Endothelial cell of umbilical vein (primary cell): ENCODE measurements at places on chromosomes 7 and 10.
A peak's percentile ranks its signal among the peaks of the same experiment; 100 is the strongest.

- no peak overlapping the region for H3K4me3 ChIP-seq
- H3K27me3 ChIP-seq, result no peaks in the 10 kb centered on the region
- DNase-seq, result no peak
- H3K4me1 ChIP-seq, result no peaks in the 10 kb centered on the region
- no peak overlapping the region for H3K27ac ChIP-seq
Measured at GRCh38 chr10:75764974-75765788, 333.8 kb downstream of the LRMDA start.

- DNase-seq, result no peak
- no peaks in the 10 kb centered on the region for H3K4me1 ChIP-seq
- no peak overlapping the region for H3K4me3 ChIP-seq
- no peak overlapping the region for H3K27ac ChIP-seq
Measured at GRCh38 chr7:21911341-21911875, 34.3 kb downstream of the CDCA7L start.

- peaks cover 2% of the 10 kb centered on the region for H3K36me3 ChIP-seq
- H3K4me1 ChIP-seq, result no peaks in the 10 kb centered on the region
- no peak for DNase-seq
- no peak overlapping the region for H3K27ac ChIP-seq
- H3K4me3 ChIP-seq, result no peak overlapping the region
Measured at GRCh38 chr7:138512092-138512858, 52.2 kb downstream of the TRIM24 start.

- no peak overlapping the region for H3K4me3 ChIP-seq
- H3K27me3 ChIP-seq, result no peaks in the 10 kb centered on the region
- no peak for DNase-seq
- H3K36me3 ChIP-seq, result no peaks in the 10 kb centered on the region
Measured at GRCh38 chr10:73900064-73900463, 10.9 kb upstream of the PLAU start.

DNA sequence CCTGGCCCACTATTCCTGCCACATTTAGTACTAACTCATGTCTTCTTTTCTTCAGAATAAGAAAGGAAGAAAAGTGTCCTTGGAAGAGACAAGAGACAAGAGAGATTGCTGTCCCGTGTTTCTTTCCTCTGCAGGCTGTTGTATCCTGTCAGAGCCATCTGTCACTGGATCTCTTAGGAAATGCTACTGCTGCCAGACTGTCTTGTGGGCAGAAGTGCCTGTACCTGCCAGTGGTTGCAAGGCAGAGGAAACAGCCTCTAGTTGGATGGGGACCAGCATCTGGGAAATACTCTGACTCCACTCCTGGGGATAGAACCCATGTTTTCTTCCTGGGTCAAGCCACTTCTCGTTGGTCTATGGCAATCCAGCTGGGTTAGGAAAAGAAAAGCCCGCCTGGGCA lies 16.7 kb upstream of the MAP3K8 start:
- H3K36me3 ChIP-seq, result no peaks in the 10 kb centered on the region
- H3K27me3 ChIP-seq, result no peaks in the 10 kb centered on the region
- no peak for DNase-seq

DNA sequence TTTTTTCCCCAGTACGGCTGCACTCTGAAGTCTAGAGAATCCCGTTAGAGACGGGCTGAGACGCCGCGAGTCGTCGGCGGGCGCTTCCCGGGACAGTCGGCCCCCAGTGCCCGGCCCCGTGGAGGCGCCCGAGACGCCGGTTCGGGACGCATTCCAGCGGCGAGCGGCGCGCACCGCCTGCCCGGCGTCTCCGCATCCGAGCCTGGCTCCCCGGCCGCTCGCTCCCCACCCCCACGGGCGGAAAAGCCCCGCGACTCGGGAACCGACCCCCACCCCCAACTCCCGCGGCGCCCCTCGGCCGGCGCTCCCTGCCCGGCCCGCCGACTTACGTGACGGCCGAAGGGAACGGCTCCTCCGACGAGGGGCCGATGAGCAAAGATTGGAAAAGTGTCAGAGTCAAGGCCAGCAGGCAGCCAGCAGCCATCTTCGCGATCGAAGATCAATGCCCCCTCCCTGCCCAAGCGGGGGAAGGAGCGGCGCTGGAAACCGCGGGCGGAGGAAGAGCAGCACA lies 486 bp downstream of the CACNA2D1 start:
- no peaks in the 10 kb centered on the region for H3K27me3 ChIP-seq
- peaks cover 19% of the 10 kb centered on the region for H3K4me1 ChIP-seq
- H3K27ac ChIP-seq, result peak overlapping the region; percentile 80
- peak; percentile 67 for DNase-seq

DNA sequence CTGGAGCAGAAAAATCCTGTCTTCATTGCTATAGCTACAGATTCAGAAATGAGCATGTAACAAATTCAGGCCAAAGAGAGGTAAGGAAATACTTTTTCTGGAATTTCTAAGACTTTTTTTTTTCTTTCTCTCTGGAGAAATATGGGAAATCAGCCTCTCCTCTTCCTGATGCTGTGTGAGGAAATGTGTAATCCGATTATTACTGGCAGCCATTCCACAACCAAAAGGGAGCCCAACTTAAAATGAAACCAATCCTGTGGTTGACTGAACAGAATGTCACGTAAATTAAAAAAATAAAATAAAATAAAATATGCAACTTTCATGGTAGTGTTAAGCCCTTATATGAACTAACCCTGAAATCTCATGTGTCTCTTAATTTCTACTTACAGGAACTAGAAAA lies 10.7 kb upstream of the POT1 start:
- no peak overlapping the region for H3K4me3 ChIP-seq
- H3K27ac ChIP-seq, result no peak overlapping the region
- no peak for DNase-seq
- H3K4me1 ChIP-seq, result no peaks in the 10 kb centered on the region

DNA sequence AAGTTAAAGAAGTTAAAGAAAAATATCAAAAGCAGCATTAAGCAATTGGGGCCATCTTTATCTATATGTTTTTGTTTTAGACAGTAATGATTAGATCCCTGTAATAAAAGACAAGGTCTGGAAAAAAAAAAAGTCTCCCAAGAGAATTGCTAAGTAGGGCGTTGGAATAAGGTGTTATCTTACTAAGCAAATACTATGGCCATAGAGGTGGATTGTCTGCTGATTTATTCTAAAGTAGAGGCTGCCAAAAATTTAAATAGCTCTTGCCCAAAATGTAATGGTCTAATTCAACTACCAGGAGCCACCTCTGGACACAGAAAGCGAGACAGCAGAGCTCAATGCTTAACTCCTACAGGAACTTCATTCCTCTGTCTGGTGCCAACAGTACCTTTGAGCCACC lies 71.6 kb downstream of the HERPUD2 start:
- no peaks in the 10 kb centered on the region for H3K27me3 ChIP-seq
- no peak overlapping the region for H3K4me3 ChIP-seq
- H3K4me1 ChIP-seq, result no peaks in the 10 kb centered on the region

GRCh38 chr7:45874408-45875131 lies 1.7 kb upstream of the CCDC201 start:
- H3K36me3 ChIP-seq, result no peaks in the 10 kb centered on the region
- H3K27me3 ChIP-seq, result no peaks in the 10 kb centered on the region
- peak overlapping the region; percentile 75 for H3K27ac ChIP-seq
- no peak overlapping the region for H3K4me3 ChIP-seq
- H3K4me1 ChIP-seq, result peaks cover 15% of the 10 kb centered on the region
